AG08395 (cell line): ENCODE measurements at places on chromosomes 1 and 21.

DNA sequence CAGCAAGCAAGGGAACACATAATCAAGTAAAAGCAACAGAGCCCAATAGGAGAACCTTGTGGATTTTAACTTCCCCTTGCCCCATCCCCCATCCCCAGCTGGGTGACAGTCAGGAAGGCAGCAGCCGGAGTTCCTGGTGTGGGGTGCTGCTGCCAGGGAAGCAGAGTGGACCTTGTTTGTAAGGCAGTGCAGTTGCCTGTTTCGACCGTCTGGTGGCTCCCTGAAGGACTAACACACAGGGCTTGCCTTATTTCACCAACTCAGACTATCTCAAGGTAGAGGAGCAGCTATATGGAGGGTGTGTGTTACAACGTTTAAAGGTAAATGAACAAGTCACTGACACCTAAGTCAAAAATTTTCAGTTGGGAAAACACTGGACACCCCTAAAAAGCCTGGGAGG is 6.6 kb downstream of the KRTAP10-8 start:
- DNase-seq = no peak

- DNase-seq = no peak
Observed at GRCh38 chr1:106268070-106268469, 788.4 kb upstream of the PRMT6 start.

- no peak for DNase-seq
Observed at GRCh38 chr1:203302456-203302855, 2.9 kb upstream of the BTG2 start.

GRCh38 chr1:7280347-7280960 is 490.6 kb upstream of the VAMP3 start:
- no peak for DNase-seq
